Right renal pelvis (tissue), 4 donors: ENCODE measurements at places on chromosomes 4 and X. TPM values are rescaled to one million over a fixed set of nuclear protein-coding genes. Genes with fewer than 3 reads are reported as not detected.
A peak's percentile ranks its signal among the peaks of the same experiment; 100 is the strongest.

The AFF1 gene
- 49.4 TPM for polyA plus RNA-seq

The CPE gene
- 163 TPM for polyA plus RNA-seq

GRCh38 chr4:62359441-62360155 is 1159.5 kb downstream of the ADGRL3 start:
- DNase-seq, result no peak

- no peak for DNase-seq
Measured at GRCh38 chrX:38206542-38206941, 14.1 kb downstream of the SRPX start.

- no peak for DNase-seq
Measured at GRCh38 chrX:147958291-147958690, 22.8 kb upstream of the FMR1NB start.

DNA sequence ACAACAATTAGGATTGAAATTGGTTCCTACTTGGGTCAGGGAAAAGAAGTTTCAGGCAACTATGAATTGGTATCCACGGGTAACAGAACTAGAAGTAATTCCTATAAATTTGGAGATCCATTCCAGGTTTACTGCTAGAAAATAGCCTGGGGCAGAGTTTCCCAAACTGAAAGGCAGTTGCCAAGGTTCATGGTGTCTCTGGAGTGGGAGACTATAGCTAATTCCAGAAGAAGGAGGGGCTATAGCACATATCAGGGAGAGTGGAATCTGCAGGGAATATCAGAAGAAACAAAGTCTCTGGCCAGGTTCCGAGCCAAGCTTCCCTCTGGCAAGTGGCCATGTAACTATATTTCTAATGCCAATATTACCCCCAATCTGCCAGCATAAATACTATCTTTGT is 166.3 kb downstream of the GALNTL6 start:
- DNase-seq, result no peak

The CLDN34 gene
- polyA plus RNA-seq, result not detected

The HS6ST2 gene
- 27.9 TPM for polyA plus RNA-seq

The IL2 gene
- polyA plus RNA-seq, result not detected

DNA sequence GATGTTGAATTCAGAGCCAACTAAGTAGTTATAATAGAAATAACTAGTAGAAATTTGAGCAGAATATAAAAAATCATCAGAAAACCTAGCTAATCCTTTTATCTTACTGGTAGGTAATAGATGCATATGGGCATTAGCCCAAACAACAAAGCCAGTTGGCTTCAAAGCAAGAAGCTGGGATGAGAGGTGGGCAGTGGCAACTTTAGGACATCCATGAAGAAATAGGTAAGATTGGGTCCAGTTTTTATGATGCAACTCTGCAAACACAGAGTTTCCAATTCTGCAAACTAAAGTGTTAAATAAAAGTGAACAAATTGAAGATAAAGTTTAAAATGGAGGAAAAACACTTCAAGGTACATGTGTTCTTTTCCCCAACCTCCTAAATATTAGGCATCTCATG is 5.1 kb downstream of the PGRMC2 start:
- no peak for DNase-seq

The SLC7A11 gene
- 2.3 TPM for polyA plus RNA-seq

The USP27X gene
- polyA plus RNA-seq, result 10.3 TPM

The MTMR8 gene
- polyA plus RNA-seq, result 2.1 TPM

DNA sequence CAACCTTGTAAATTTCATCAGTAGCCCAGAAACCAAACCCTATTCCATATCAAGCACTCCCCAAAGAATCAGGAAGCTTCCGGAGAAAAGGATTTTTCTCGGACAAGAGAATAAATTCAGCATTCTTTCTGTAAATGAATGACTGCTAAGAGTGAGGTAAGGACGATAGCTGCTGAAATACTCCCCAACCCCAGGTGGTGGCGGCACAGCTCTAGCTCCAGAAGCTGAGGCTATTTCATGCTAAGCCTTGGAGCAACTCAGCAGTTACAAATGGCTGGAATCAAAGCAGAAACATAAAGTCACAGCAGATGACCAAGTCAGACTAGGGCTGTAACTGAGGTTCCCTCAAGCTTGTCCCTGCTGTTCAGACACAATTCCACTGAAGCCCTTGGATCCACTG is 13.9 kb upstream of the PCDH19 start:
- DNase-seq, result no peak

DNA sequence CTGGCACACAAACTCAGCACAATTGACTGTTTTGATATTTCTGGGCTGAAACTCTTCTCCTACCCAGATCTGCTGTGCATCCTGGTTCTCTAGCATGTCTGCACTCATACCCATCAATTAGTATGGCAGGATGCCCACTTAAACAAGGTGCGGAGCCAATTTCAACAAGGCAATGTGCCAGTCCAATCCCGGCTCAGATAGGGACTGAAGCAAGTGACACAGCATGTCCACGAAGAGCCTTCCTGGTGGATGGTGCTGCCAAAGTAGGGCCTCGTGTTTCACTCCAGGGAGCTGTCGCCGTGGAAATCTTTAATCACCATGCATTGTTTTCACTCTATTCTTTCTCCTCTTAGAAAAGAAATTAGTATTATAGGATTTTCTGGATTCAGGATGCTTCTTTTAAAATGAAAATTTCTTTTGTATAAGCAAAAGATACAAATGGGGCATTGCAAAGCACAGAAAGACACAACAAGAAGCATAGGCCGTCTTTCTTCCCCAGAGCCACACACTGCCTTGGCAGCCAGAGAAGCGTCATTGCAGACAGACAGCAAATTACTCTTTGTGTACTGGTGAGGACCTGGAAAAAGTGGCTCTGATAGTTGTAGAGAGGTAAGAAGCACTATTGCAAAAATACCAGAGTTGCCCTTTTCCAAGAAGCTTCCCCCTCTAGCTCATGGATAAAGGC is 40.6 kb upstream of the LSM6 start:
- no peak for DNase-seq

- DNase-seq, result no peak
Measured at GRCh38 chrX:1528186-1528883, 8.7 kb downstream of the P2RY8 start.

The HOPX gene
- polyA plus RNA-seq, result 18.7 TPM

The TMEM192 gene
- 31.4 TPM for polyA plus RNA-seq

DNA sequence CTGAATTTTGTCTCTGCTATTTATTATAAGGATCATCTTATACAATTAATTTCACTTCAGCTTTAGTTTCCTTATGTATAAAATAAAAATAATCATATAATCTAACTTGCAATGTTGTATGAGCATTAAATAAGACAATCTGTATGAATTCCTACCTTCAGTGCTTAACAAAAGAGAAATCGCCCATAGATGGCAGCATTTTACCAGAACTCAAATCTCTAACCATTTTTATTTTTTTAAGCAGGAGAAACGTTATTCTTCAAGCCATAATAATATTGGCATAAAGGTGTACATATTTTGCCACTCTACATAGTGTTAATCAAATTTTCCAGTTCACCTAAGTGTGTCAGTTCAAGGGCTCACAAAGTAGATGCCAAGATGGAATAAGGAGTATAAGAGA is 78.8 kb downstream of the TMEM47 start:
- peak; percentile 23 for DNase-seq
